SJCRH30 (cell line): ENCODE measurements at places on chromosomes 1 and 21. TPM values are rescaled to one million over a fixed set of nuclear protein-coding genes. Genes with fewer than 3 reads are reported as not detected.

The SLAMF1 gene
- not detected in 2 replicates for total RNA-seq

DNA sequence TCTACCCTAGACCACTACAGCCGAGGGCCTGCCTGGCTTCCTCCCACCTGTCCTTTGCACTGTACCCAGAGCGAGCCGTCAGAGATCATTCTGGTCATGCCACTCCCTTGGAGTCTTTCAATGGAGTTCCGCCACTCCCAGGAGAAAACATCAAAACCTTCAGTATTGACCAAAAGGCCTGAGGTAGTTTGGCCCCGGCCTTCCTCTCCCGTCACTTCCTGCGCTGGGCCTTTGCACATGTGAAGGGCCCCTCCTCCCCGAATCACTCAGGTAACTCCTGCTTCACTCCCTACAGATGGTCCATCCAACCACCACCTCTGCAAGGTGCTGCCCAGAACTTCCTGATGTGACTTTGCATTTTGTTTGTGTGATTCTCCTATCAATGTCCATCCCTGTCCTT is 26.6 kb downstream of the UBE2G2 start:
- no peak for DNase-seq

GRCh38 chr1:211606914-211607753 is 28.2 kb upstream of the SLC30A1 start:
- DNase-seq: no peak

GRCh38 chr1:167748906-167749305 is 27.1 kb downstream of the MPZL1 start:
- no peak for DNase-seq

GRCh38 chr21:39456665-39457064 is 4.9 kb downstream of the SH3BGR start:
- no peak for DNase-seq

DNA sequence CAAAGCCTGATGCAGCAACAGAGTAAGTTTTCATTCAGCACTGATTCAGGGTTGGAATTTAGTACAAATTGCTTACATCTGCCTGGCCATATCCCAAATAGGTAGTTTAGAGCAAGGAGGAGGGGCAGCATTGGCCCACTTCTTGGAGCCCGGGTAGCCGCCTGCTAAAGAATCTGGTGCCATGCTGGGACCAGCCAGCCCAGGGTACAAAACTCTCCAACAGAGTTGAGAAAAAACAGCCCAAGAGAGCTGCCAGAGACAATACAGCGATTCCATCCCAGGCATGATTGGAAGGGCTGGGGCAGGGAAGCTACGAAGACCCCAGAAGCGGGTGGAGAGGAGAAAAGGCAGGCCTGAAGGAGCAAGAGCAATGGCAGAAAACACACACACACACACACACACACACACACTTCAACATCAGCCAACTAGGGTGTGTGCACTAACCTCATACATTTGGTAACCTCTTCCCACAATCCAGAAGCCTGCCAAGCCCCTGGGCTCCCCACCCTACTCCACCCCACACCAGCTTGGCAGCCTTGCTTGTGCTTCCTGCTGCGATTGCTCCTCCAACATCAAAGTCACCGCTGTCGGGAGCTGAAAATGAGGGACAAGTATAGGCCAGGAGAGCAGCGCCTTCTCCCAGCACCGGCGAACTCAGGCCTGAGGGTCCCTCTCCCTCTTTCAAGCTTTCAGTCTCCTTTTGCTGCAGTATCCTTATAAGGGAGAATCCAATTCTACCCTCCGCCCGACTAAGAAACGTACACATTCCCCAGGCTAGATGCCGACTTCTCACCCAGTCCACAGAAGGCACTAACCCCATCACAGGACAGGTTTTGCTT is 1.2 kb downstream of the PIK3C2B start:
- DNase-seq: peak; percentile 17

DNA sequence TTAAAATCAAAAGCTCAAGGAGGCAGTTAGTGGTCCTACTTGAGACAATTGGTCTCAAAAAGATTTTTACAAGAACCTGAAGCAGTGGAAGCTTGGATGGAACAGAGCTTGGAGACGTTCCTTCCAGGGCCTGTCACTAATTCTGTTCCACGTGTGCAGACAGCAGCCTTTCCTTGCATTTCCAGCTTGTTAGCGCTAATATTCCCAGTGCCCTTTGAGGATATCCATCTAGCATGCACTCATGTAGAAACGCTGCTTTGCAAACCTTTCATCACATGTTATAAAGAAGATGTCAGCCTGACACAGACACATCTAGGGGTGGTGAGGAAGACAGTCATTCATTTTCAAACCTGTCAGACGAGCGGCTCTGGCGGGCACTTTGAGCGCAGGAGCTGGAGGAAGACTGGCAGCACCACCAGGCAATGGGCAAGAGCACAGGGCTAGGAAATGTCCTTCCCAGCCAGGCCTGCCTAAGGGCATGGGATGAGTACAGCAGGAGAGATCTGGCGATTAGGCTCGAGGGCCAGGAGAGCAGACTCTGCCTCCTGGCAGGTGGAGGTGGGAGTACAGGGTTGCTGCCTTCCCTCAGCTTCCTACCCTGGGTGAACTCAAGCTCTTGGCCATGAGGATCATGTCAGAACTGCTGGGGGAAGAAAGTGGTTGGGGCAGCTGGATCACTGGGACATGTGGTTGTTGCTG is 55.5 kb downstream of the CASQ2 start:
- no peak for DNase-seq

DNA sequence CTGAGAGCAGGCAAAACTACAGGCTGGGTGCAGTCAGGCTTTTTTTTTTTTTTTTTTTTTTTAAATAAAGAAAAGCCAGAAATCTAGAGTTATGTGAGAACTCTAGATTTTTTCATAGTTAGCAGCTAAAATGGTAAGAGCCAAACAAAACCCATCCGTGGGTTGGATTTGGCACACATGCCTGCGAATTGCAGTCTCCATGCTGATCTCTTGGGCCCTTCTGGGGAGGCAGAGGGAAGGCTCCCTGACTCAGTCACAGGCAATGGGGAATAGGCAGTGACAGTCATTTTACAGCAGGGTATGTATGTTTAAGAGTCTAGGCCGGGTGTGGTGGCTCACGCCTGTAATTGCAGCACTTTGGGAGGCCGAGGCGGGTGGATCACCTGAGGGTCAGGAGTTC is 2.6 kb downstream of the TXLNA start:
- no peak for DNase-seq
